Stimulated activated CD8-positive, alpha-beta memory T cell treated with anti-CD3 and anti-CD28 coated beads, Interleukin-7, amount 100 ng/mL, for 24 hours (primary cell): ENCODE measurements at places on chromosomes 3 and 15.

- DNase-seq: no peak
These were observed 171.8 kb downstream of the TMEM108 start for GRCh38 chr3:133209871-133210550.

DNA sequence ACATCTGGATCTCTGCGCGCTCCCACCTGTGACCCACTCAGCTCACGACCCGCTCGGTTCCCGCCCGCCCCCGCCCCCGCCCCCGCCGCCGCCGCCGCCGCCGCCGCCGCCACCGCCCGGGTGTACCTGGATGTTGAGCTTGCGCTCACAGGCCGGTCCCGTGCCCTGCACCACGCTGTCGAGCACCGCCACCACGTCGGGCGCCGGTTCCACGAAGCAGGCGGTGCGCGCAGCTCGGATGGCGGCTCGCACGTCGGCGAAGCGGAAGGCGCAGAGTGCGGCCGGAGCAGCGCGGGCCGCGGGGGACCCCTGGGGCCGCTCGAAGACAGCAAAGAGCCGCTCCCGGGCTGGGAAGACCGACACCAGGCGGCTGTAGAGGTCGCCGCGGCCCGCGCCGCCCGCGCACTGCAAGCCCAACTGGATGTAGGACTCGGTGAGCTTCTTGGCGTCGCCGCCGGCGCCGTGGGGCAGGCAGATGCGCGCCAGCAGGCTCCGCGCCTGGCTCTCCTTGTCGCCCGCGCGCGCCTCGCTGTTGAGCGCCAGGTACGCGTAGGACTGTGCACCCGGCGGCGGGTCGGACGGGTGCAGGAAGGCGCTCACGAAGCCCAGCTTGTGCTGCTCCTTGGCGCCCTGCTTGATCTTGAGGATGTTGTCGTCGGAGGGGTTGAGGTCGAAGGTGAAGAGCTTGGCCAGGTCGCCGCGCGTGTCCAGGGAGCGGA is 1.1 kb downstream of the PLXND1 start:
- DNase-seq: no peak

- DNase-seq: no peak
These were observed 51.9 kb upstream of the MUC13 start for GRCh38 chr3:124986192-124987143.

GRCh38 chr3:30343861-30344260 is 262.5 kb upstream of the TGFBR2 start:
- DNase-seq: no peak

DNA sequence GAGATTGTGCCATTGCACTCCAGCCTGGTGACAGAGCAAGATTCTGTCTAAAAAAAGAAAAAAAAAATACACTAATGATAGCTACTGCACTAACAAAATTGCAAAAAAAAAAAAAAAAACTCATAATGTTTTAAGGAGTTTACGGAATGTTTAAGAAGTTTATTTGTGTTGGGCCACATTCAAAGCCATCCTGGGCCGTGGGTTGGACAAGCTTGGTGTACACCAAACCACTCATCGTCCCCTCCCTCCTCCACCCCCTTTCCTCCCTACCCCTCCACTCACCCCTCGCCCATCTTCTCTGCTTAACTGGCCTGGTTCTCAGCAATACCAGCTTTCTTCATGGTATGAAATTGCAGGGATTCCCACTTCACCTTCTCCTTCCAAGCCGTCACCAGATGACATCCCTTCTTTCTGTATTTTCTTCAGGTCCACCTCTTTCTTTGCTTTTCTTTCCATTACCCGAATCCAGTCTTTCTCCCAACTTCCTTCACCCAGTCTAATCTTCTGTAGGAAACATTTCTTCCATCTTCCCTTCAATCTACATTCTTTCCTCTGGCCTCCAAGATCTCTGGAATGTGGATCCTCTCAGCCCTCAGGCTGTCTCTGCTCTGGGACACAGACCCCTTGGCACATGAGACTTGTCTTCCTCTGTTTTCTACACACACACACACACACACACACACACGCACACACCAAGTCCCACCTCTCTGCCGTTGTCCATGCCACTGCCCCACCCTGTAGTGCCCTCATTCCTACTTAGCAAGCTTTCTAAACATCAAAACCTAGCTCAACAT is 3.5 kb upstream of the MESP1 start:
- DNase-seq: no peak

- no peak for DNase-seq
These were observed 59.9 kb upstream of the RNU6-1 start for GRCh38 chr15:67899596-67900283.

DNA sequence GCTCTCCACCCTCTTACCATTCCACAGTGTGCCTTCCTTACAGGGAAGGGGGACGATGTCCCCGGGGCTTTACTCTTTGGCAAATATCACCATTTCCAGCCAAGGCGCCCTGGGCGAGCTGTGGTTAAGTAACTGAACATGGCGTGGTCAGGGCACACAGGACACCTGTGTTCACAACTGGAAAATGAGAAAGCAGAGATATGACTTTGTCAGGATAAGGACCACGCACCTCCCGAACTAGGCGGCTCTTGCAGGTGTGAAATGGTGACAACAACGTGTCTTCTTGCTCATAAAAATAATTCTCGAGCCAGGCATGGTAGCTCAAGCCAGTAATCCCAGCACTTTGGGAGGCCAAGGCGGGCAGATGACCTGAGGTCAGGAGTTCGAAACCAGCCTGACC is 154.8 kb downstream of the LRRC28 start:
- DNase-seq: no peak

DNA sequence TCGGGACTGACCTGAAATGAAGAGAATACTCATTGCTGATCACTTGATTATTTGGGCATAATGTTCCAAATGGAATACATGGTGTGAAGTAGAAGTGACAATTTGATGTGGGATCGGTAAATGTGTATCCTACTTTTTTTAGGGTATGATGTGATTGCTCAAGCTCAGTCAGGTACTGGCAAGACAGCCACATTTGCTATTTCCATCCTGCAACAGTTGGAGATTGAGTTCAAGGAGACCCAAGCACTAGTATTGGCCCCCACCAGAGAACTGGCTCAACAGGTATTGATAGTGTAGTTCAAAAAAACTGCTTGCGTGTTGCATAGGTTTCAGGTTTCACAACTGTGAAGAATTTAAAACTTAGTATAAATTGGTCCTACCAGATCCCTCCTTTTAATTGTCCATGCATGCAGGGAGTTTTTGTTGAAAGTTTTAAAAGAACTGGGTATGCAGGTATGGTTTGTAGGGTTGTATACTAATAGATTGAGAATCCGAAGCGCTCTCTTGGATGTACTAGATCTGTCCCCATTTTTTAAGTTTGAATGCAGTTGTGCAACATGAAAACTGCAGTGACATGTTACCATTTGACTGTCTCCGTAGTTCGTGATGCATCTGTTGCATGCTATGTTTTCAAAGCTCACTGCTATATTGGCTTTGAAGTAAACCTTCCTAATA is 1.6 kb downstream of the EIF4A2 start:
- no peak for DNase-seq

DNA sequence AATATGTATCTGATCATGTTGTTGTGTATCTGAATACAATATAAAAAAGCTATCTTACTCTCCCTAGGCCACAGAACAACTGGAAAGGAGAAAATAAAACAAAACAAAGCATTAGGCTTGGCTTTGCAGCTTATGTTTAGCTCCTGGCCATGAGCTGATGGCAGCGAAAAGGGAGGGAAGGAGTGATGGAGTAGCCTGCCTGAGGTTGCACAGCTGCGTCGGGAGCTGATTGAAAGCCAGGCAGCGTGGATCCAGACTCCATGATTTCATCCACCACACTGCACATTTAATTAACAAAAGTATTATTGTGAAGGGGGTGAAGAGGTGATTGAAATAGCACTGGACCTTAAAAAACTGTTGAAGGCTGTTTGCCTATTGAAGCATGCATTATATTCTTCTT is 212.2 kb downstream of the GABRG3 start:
- DNase-seq: no peak

GRCh38 chr3:64650715-64651114 is 37.1 kb downstream of the ADAMTS9 start:
- DNase-seq: no peak

DNA sequence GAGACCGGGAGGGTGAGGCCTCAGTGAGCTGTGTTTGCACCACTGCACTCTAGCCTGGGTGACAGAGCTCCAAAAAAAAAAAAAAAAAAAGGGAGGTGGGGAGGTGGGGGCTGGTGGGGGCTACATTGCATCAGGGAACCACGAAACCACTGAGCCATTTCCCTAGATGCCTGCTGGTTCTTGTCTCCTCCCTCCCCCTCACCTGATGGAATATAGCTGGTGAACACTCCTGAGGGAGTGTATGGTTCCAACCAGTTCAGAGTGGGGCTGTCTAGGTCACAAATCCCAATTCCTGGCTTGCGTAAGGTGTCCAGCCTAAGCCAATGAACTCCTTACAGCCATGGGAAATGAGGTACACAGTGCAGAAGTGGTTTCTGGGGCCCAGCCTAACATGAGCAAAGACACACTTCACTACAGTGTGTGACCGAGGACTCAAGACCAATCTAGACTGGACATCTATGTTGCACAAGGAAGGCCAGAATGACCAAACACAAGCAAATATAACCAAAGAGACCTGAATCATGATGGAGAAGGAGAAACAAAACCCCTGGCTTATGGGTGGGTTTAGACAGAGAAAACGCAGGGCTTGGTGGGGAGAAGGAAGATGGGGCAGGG is 39.1 kb upstream of the OSBPL11 start:
- no peak for DNase-seq

GRCh38 chr3:9810433-9810770 is 340 bp downstream of the TTLL3 start:
- no peak for DNase-seq

GRCh38 chr3:18747383-18747782 is 322.2 kb upstream of the SATB1 start:
- DNase-seq: no peak

DNA sequence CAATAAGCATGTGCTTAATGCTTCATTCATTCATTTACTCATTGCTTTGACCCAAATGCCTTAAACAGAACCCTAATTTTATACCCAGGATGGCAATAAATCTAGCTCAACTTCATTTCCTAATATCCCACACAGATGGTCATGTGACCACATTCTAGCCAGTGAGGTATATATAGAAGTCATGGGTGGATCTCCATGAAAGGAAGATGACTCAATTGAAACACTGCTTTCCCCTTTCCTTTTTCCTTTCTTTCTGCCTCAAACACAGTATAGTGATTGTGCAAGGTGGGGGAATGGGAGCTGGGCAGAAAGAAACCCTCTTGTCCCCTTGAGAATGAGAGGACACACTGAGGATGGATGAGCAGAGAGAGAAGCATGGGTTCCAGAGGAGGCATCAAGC is 183.5 kb upstream of the PRICKLE2 start:
- no peak for DNase-seq

DNA sequence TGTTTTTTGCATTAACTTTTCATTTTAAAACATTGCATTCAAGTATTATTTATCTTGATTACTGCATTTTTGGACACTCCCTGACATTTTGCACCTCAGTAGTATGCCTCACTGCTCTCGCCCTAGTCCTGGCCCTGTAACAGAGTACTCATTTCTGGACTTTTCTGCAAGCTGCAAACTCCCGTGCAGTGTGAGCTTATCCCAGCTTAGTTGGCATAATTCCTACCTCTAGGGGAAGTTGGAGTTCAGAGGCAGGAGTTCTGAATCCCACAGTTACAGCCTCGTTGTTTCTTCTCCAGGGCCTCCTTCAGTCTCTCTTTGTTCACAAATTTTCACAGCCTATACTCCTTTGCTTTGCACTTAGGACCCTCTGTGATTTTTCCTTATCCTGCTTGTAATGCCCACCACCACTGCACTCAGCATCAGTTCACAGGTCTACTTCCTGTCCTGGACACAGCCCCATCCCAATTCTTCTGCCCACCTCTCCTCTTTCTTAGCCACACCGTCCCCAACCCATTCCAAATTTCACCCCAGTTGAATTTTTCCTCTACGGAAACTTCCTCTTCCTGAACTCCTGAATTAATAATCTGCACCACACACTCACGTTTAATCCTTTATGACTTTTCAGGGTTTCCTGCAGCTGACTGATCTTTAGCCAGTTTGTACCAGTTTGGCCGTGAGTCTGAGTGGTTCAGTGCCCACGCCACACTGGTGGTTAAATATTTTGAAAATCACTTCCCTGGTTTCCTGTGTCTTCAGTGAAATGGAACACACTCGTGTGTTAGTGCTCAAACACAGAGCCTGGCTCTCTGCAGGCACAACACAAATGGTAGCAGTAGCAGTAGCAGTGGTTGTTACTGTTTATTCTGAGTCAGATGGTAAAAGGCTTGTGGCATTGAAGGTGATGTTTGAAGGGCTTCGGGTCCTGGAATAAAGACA is 6.3 kb upstream of the CTSH start:
- DNase-seq: no peak

DNA sequence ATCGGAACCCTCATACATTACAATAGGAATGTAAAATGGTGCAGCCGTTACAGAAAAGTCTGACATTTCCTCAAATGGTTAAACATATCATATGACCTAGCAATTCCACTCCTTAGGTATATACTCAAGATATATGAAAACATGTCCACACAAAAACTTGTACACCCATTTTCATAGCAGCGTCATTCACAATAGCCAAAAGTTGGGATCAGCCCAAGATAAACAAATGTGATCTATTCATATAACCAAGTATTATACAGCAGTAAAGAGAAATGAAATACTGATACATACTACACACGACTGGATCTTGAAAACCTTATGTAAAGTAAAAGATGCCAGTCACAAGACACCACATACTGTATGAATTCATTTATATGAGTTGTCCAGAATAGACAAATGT is 102.4 kb downstream of the MSL2 start:
- no peak for DNase-seq

DNA sequence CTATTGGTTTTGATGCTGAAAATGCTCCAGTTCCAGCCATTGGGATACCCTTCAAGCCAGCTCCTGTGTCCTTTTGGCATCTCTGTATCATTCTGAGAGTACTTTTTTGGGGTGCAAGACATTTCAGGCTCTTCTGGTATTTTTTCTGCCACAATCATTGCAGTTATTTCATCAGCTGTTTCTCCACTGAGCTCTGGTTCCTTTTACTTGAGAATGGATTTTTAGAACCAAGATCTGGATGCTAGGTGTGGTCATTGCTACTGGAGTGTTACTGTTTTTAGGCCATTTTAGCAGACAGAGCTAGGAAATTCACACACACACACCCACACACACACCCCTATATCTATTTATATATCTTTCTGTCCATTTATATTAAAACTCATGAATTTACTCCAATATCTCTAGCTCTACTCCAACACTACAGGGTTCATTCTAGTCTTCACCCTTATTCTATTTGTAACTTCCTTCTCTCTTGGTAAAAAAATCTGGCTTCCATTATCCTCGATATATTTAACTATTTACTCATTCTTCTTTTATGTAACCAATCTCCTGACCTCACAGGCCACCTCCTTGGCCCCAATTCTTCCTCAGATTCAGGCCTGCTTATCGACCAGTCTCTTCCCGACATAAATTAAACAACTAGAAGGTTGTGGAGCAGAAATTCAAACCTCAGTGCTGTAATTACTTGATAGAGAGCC is 17.0 kb downstream of the SLC35G2 start:
- no peak for DNase-seq

DNA sequence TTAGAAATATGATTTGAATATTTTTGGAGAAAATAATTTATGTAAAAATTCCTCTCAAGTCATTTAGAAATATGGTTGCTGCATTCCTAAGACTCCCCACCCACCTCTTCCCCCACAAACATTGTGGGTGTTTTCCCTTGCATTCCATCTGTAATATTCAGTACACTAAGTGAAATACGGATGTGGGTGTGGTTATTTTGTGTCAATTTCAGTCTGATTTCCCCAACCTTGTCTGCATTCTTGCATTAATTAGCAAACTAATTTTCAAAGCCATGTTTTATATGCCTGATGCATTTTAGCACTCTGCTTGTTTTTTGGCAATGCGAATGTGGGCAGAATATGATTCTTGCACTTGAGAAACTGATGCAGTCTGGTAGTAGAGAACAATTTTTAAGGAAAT is 408.3 kb upstream of the RGMA start:
- no peak for DNase-seq
